Stimulated activated CD4-positive, alpha-beta T cell treated with anti-CD3 and anti-CD28 coated beads, Interleukin-1b, Interleukin-23, amount 100 ng/mL, for 4 hours (primary cell): ENCODE measurements at places on chromosomes 7 and 10.

GRCh38 chr10:86601956-86602602, 52.3 kb upstream of the OPN4 start:
- DNase-seq, result no peak

DNA sequence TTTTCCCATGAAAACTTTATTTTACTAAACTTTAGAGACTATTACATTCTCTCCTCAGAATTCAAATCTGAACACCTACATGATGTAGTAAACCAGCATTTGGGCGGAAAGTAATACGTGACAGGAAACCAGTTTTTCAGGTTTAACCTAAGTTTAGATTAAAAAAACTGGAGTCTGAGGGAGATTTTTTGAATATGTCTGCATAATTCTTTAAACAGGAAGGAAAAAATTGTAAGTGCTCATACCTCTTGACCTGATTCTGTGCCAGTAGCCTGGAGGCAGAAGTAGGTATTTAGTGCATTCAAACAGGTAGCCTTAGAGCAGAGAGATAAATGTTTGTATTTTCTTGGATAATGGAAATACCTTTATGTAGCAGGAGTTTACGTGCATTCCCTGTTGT, 224.3 kb downstream of the MDFIC start:
- DNase-seq, result no peak

- no peak for DNase-seq
Measured at GRCh38 chr7:91263384-91264045, 718 bp upstream of the FZD1 start.

DNA sequence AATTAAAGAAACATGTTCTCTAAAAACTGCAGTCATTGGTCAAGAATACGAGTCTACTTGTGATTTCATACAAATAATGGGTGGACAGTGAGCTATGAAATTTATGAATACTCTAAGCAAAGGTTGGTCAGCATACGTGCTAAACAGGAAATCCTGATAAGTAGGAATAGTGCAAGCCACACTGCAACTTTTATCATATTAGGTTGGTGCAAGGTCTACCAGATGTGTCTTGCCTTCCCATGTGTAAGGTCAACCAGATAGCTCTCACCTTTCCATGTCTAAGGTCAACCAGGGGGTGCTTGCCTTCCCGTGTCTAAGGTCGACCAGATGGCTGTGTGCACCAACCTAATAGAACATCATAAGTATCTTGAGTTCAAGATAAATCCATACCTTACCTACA, 2.0 kb upstream of the ITGB1 start:
- DNase-seq, result no peak

- no peak for DNase-seq
Measured at GRCh38 chr7:28201131-28201530, 20.5 kb upstream of the JAZF1 start.

DNA sequence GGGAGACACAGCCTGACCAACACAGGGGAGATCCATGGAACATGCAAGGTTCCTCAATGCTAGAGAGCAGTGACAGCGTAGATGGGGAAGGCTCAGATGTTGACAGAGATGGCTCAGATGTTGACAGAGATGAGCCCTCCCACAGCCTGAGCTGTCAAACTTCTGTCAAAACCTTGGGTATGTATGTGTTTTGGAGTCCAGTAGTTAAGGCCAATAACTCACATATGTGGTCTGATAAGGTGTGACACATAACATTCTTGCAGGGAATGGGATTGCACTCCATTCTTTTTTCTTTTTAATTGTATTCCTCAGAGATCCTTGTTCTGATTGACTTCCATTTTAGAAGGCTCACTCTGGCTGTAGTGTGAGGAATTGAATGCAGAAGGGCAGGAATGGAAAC, 136.3 kb downstream of the C1GALT1 start:
- no peak for DNase-seq
